ENCODE measurements at places on chromosomes 12 and 14.

GRCh38 chr12:23099604-23100003 lies 474.6 kb downstream of the ETNK1 start:
- peak; percentile 48 for DNase-seq

DNA sequence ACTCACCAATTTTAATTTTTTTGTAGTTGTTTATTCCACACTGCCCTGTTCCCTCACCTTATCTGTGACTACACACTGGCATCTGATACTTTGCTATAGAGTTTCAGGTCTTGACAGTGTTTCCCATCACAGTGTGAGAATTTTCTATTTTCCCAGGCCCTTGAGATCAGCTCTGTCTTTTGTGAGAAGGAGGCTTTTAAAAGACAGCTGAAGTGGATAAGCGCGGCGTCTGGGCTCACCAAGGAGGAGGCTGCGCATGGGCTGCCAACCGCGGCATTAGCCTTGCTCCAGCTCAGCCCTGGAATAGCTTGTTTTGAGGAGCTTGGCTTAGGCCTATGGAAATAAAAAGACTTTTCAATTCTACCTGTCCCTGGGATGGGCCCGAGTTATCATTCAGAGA lies 181.3 kb downstream of the RMST start:
- DNase-seq = no peak

- DNase-seq = no peak
Measured at GRCh38 chr14:89027097-89027740, 202.8 kb downstream of the TTC8 start.

GRCh38 chr14:96638041-96638855 lies 136.1 kb downstream of the PAPOLA start:
- DNase-seq = no peak

GRCh38 chr14:87133073-87133801 lies 859.7 kb downstream of the GALC start:
- DNase-seq = peak; percentile 93

- DNase-seq = no peak
Measured at GRCh38 chr12:51450806-51451205, 26.2 kb downstream of the SLC4A8 start.

DNA sequence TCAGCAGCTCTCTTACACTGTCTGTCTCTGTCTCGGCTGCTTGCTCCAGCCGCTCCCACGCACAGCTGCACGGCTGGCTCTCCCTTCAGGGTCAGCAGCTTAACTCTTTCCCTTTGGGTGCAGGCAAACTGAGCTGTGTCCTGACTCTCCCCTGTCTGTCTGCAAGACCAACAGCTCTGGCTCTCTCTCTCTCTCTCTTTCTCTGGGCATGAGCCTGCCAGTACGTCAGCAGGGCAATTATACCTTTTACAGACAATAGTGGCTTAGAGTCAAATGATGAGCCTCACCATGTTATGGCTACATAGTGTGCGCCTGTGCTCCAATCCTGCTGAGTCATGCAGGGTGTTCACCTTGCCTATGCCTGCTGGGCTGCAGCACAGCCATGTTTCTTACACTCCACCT lies 120.5 kb upstream of the DDHD1 start:
- peak; percentile 7 for DNase-seq

DNA sequence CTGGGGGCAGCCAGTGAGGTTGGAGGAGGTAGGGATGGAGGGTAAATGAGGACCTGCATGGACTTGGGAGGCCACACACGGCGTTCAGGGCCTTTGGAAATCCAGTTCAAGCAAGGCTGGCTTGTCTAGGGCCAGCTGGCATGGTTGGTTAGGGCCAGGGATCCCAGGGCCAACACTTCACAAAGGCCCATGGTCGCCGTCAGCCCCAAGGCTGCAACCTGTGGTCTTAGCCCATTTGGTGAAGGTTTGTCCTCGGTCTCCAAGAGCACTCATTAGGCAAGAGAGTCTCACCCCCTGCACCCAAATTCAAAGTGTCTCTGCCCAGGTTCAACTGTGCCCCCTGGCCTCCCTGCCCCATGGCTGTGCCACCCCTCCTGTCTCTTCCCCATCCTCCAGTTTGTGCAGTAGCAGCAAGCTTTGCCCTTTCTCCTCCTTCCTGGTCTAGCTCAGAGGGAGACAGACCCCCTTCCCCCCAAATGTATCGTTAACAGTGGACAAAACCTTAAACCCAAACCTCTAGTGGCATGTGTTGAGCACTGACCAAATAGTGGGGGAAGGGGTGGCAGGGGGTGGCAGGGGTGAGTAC lies 94.1 kb downstream of the NINJ2 start:
- no peak for DNase-seq

GRCh38 chr14:84087986-84088531 lies 1441.9 kb upstream of the FLRT2 start:
- DNase-seq = no peak

GRCh38 chr12:33427071-33427470 lies 12.5 kb downstream of the SYT10 start:
- peak; percentile 42 for DNase-seq

DNA sequence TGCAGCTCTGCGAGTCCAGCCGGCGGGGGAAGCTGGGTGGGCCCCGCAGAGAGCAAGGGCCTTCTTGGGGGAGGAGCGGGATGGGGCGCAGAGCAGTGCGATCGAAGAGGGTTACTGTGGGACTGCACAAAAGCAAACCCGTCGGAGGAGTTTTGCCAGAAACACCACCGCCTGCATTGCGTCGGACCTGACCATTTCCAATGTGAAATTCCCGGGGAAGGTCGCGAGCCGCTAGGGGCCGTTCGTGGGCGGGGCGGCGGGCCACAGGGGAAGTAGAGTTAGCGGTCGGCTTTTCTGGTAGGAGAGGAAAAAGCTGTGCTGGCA lies 333 bp upstream of the KCNA1 start:
- DNase-seq = no peak

GRCh38 chr12:40534828-40535227 lies 157.4 kb upstream of the CNTN1 start:
- DNase-seq = no peak

DNA sequence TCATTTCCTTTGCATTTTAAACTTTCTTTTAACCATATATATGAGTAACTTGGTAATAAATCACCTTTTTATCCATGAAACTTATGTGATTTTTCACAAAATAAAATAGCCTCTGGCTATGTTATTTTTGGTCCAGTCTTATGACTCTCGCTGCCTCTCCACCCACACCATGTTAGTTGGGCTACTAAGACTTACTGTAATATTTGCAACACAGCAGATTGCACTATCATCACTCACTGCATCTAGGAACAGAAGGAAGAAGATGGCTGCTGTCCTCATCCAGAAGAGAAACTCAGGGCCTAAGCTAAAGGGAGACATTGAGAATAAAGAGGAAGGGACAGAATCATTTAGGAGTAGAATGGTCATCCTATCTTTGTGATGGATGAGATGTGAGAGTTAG lies 12.6 kb upstream of the B4GALNT3 start:
- no peak for DNase-seq

DNA sequence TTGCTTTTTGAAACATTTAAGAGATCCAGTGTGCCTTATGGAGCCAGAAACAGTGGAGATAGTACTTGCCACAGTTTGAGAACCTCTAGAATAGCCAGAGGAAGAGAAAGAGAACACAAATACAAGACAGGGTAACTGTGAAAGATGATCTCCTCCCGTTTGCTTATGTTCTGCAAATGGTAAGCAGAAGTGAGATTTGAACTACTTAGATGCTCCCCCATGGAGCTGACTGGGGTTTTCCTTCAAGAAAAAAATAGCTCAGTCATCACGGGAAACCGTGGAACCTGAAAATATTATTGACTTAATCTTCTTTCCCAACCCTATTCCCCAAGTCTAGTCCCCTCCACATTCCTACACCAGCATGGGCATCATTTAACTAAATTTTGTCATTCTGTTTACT lies 87.1 kb downstream of the KIF21A start:
- DNase-seq = no peak

DNA sequence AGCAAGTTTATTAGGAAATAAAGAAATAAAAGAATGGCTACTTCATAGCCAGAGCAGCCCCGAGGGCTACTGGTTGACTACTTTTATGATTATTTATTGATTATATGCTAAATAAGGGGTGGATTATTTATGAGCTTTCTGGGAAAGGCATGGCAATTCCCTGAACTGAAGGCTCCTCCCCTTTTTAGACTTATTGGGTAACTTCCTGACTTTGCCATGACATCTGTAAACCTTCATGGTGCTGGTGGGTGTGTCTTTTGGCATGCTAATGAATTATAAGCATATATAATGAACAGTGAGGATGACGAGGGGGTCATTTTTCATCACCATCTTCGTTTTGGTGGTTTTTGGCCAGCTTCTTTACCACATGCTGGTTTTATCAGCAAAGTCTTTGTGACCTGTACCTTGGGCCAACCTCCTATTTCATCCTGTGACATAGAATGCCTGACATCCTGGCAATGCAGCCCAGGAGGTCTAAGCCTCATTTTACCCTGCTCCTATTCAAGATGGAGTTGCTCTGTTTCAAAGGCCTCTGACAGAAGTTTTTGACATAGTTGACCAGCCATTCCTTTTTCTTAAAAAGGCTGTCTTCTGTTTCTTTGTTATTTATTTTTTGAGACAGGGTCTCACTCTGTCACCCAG lies 11.1 kb upstream of the PTGES3 start:
- no peak for DNase-seq

DNA sequence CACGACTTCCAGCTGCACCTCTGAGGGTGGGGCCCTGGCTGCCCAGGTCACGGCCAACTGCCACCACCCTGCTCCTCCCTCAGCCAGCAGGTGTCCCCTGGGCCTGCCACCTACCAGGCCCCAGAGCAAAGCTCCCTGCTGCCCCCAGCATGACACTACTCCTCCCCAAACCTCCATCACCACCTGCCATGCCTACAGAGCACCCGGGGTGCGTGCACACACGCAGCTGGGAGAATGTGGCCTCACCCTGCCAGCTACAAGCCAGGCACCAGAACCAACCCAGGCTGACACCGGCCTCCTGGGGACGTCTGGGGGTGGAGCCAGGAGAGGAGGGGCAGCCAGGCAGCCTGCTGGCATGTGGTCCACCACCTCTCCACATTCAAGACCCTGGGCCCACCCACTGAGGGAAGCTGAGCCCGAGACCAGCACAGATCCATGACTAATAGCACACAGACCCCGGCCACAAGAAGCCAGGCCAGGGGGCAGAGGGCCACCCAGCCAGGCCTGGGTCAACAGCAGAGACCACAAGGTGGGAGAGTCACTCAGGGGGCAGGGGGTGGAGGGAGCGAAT lies 3.4 kb downstream of the JAG2 start:
- DNase-seq = no peak

DNA sequence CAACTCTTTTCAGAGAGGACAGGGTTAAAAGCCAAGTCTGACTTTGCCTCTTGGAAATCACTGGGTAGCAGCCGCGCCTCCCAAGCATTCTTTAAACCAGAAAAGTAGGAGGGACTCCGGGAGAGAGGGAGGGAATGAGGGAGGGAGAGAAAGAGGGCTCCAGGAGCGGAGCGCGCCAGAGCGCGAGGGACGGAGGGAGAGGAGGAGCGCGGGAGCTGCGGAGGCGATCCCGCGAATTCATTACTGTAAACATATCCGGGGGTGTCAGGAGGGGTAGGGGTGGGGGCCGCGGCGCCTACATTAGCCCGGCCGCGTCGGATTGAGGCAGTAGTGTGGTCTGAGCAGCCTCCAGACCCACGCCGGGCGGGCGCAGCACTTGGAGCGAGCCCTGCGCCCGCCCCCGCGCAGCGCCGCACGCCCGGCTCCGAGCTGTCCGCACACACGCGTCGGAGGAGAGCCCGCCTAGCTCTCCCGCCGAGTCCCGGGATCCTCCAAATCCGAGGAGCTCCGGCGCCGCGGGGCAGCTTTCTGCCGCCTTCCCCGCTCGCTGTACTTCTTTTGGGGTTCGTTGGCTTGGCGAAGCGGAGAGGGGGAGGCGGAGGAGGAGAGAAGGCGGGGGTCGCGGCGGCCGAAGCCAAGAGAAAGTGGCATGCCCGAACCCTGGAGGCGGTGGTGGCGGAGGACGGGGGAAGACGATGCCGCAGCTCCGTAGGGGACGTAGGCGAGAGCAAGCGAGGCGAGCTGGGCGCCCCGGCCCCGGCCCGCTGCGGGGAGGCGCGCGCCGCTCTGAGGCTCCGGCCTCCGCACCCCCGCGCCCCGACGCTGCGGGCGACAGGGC lies 3.3 kb downstream of the FLRT2 start:
- peak; percentile 71 for DNase-seq

- no peak for DNase-seq
Measured at GRCh38 chr12:56995930-56996496, 10.3 kb downstream of the ZBTB39 start.

DNA sequence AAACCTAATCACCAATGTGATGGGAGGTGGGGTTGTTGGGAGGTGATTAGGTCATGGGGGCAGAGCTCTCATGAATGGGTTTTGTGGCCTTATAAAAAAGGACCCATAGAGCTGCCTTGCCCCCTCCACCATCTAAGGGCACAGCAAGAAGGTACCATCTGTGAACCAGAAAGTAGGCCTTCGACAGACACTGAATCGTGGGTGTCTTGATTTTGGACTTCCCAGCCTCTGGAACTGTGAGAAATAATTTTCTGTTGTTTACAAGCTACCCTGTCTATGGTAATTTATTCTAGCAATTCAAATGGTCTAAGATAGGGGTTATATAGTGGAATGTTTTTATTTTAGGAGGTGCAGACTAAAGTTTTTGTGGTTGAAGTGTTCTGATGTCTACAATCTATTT lies 7.9 kb upstream of the SLC10A1 start:
- DNase-seq = no peak

- peak; percentile 75 for DNase-seq
Measured at GRCh38 chr14:33737446-33737845, 213.4 kb downstream of the EGLN3 start.

- no peak for DNase-seq
Measured at GRCh38 chr14:44490966-44491365, 16.1 kb downstream of the FSCB start.

GRCh38 chr14:87705439-87705896 lies 287.5 kb downstream of the GALC start:
- DNase-seq = peak; percentile 67

GRCh38 chr14:104281768-104282301 lies 143.4 kb downstream of the KIF26A start:
- DNase-seq = no peak

DNA sequence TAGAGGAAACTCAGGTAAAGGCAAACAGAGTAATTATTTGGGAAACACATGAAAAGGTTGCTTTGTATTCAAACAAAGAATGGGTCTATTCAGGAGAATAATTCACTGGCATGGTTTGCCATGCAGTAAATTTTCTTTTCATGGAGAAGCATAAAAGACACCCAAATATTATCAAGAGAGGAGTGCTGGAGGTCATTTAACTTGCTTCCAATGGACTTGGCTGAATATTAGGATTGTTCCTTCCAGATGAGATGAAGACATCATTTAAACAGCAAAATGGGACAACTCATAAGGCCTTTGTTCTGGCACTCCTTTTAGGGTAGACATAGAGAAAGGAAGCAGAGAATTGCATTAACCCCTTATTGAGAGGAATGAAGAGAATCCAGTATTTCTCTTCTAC lies 38.7 kb downstream of the WIF1 start:
- DNase-seq = no peak

- no peak for DNase-seq
Measured at GRCh38 chr12:56724701-56724971, 463 bp downstream of the NACA start.

DNA sequence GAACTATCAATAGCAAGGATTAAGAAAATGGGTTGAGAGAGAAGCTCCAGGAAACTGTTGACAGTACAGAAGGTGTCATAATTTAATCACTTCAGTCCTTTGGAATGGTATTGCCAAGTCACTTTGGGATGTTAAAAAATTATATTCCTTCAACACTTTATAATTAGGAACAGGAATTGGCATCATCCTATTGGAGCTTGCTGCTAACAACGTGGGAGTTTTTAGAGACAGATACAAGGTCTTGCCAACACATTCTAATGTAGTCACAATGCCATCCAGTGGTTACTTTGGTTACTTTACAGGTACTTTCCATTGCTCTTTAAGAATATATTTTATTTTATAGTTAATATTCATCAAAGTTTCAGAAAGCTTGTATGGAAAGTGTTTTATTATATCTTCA lies 310.1 kb downstream of the SYT1 start:
- peak; percentile 21 for DNase-seq

All from HT1080 (cell line).